Heart right ventricle (tissue), 16 donors: ENCODE measurements at places on chromosomes 2 and 18. TPM values are rescaled to one million over a fixed set of nuclear protein-coding genes. Genes with fewer than 3 reads are reported as not detected.

DNA sequence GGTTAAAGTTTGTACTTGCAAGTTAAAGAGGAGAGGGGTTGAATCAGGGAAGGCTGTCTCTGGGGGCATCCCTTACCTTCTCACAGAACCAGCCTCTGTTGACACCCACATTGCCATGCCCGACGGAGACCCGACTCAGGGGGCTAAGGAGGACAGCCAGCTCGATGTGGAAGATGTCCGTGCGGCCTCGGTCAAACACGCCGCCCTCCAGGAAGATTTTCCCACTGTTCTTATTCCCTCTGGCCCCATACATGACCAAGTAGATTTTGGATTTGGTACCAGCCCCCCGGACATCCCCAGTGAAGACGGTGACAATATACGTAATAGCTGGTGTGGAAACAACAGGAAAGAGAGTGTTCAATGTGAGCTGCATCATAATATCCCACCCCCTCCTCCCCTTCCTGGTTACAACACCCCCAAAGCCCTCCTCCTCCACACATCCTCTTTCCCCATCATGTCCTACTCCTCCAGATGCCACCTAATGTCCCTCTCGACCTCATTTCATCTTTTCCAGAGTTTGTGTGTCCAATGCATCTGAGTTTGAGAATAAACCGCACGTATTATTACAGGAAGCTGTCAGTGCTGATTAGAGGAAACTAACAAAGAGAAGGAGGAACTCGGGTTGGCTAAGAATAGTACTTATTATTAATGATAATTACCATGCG lies 55.7 kb downstream of the LOXHD1 start:
- DNase-seq: no peak
- H3K27ac ChIP-seq: peak overlapping the region; percentile 47
- no peaks in the 10 kb centered on the region for H3K36me3 ChIP-seq
- no peaks in the 10 kb centered on the region for H3K27me3 ChIP-seq

GRCh38 chr2:27683390-27684071 lies 19.8 kb downstream of the SLC4A1AP start:
- no peaks in the 10 kb centered on the region for H3K27me3 ChIP-seq
- no peak overlapping the region for H3K4me3 ChIP-seq
- H3K4me1 ChIP-seq: peaks cover 22% of the 10 kb centered on the region
- peak; percentile 20 for DNase-seq

GRCh38 chr2:3142961-3143571 lies 234.6 kb downstream of the EIPR1 start:
- DNase-seq: no peak
- H3K27ac ChIP-seq: no peak overlapping the region
- no peak overlapping the region for H3K4me3 ChIP-seq
- H3K27me3 ChIP-seq: no peaks in the 10 kb centered on the region

- H3K27ac ChIP-seq: peak overlapping the region; percentile 5
- no peaks in the 10 kb centered on the region for H3K36me3 ChIP-seq
- H3K4me1 ChIP-seq: no peaks in the 10 kb centered on the region
- no peaks in the 10 kb centered on the region for H3K27me3 ChIP-seq
- DNase-seq: no peak
Measured at GRCh38 chr2:88614497-88615157, 12.6 kb downstream of the EIF2AK3 start.

PFN4 gene
- total RNA-seq: 1.6 TPM

GRCh38 chr2:33719067-33719466 lies 120.0 kb upstream of the FAM98A start:
- no peak overlapping the region for H3K27ac ChIP-seq
- no peaks in the 10 kb centered on the region for H3K36me3 ChIP-seq
- H3K4me1 ChIP-seq: no peaks in the 10 kb centered on the region
- H3K4me3 ChIP-seq: no peak overlapping the region

DNA sequence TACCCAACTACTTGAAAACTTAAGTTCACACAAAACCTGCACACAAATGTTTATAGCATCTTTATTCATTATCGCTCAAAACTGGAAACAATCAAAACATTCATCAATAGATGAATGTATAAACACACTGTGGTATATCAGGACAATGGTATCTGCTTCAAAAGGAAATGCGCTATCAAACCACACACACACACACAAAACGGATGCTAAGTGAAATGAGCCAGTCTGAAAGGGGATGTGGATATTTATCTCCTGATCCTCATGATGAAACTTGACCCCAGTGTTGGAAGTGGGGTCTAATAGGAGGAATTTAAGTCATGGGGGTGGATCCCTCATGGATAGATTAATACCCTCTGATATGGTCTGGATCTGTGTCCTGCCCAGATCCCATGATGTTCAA lies 22.0 kb downstream of the PDCL3 start:
- no peaks in the 10 kb centered on the region for H3K4me1 ChIP-seq
- H3K27me3 ChIP-seq: no peaks in the 10 kb centered on the region
- H3K27ac ChIP-seq: no peak overlapping the region
- no peaks in the 10 kb centered on the region for H3K36me3 ChIP-seq
- no peak overlapping the region for H3K4me3 ChIP-seq
- no peak for DNase-seq

SLC5A6 gene
- 5.3 TPM for total RNA-seq

DNA sequence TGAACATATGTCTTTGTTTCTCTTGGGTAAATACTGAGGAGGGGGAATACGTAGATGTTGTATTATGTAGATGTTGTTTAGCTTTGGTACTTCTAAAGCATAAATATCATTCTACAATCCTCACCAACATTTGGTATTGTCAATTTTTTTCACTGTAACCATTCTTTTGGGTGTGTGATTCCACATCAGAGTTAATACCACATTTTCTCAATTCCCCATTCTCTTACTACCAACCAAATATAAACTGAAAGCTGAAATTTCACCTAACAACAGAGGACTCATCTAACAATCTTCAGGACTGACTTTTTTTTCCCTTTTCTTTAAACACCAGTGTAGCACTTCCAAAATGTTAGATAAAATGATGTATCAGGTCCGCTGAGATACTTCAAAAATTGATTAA lies 120.7 kb upstream of the RIOK3 start:
- H3K27me3 ChIP-seq: no peaks in the 10 kb centered on the region
- peaks cover 7% of the 10 kb centered on the region for H3K4me1 ChIP-seq
- H3K4me3 ChIP-seq: no peak overlapping the region

CHRND gene
- total RNA-seq: 0.57 TPM

- H3K27ac ChIP-seq: no peak within 1 kb of the TSS
- no peak within 1 kb of the TSS for H3K4me3 ChIP-seq
- H3K27me3 ChIP-seq: peaks cover 5% of the 10 kb centered on the region
- H3K4me1 ChIP-seq: peaks cover 6% of the 10 kb centered on the region
Measured at GRCh38 chr2:135047300-135047699, at the start of gene MAP3K19. Gene MAP3K19 (minus strand): TSS chr2:135047447. CDS start chr2:135024647, 22,800 bp downstream.

DNA sequence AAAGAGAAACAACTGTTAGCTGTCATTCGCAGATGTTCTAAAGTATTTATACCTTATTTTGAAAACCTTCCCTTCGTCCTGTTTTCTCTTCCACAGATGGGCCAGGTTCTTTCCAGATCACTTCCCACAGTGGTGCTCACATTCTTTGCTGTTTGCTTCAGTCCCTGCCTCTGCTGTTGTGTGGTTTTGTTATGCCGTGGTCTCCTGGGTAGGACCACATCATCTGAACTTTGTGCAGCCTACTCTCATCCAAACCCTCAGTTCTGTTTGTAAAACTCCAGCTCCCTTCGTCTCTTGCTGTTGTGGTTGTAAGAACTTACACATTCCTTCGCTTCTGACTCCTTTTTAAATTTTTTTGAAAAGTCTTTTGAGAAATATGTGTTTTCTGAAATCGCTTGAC lies 38.1 kb downstream of the ZNF236 start:
- no peak overlapping the region for H3K4me3 ChIP-seq
- DNase-seq: no peak
- H3K27me3 ChIP-seq: no peaks in the 10 kb centered on the region
- peaks cover 56% of the 10 kb centered on the region for H3K36me3 ChIP-seq
- no peaks in the 10 kb centered on the region for H3K4me1 ChIP-seq

DNA sequence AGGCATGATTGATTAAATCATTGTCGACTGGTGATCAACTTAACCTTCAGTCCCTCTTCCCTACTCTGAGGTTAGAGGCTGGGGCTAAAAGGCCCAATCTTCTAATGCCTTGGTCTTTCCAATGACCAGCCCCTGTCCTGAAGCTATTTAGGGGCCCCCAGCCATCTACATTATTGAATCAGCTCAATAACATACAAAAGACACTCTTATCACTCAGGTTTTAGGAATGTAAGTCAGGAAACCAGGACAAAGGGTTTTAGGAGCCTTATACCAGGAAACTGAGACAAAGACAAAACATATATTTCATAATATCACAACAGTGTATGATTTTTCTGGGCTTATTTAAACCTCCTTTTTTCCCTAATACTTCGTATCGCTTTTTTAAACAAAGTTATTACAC lies 198.6 kb downstream of the RNF152 start:
- H3K4me1 ChIP-seq: no peaks in the 10 kb centered on the region
- no peak for DNase-seq
- no peak overlapping the region for H3K4me3 ChIP-seq
- no peaks in the 10 kb centered on the region for H3K27me3 ChIP-seq
- H3K36me3 ChIP-seq: no peaks in the 10 kb centered on the region

- H3K27me3 ChIP-seq: no peaks in the 10 kb centered on the region
- H3K4me1 ChIP-seq: peaks cover 79% of the 10 kb centered on the region
- H3K4me3 ChIP-seq: no peak overlapping the region
- peaks cover 72% of the 10 kb centered on the region for H3K36me3 ChIP-seq
- peak overlapping the region; percentile 77 for H3K27ac ChIP-seq
Measured at GRCh38 chr2:217849154-217849975, 153.4 kb downstream of the TNS1 start.

ACTG2 gene
- 0.92 TPM for total RNA-seq

MLPH gene
- 33.8 TPM for total RNA-seq

AGPS gene
- 29.2 TPM for total RNA-seq

- H3K4me1 ChIP-seq: peaks cover 8% of the 10 kb centered on the region
- DNase-seq: no peak
- H3K27me3 ChIP-seq: no peaks in the 10 kb centered on the region
- no peak overlapping the region for H3K4me3 ChIP-seq
Measured at GRCh38 chr2:63555931-63556330, 32.3 kb downstream of the WDPCP start.

DNA sequence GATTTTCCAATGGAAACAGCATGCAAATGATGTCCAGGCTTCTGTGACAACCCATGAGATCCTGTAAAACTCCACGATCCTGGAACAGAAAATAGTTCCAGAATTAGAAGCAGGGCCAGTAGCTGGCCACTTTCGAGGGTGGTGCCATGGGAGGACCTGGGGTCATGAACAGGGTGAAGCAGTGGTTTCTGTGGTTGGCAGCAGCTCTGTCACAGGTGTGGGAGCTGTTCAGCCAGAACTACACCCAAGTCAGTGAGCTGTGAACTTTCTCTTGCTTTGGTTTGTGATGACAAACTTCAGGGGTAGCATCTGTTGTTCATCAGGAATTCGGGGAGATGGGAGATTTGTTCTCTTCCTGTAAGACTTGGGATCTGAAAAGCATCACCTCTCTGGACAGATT lies 314.4 kb upstream of the NT5C1B start:
- H3K36me3 ChIP-seq: no peaks in the 10 kb centered on the region
- DNase-seq: no peak
- H3K27me3 ChIP-seq: no peaks in the 10 kb centered on the region
- H3K4me3 ChIP-seq: no peak overlapping the region
- H3K27ac ChIP-seq: no peak overlapping the region

ZBTB7C gene
- total RNA-seq: 1.5 TPM

DNA sequence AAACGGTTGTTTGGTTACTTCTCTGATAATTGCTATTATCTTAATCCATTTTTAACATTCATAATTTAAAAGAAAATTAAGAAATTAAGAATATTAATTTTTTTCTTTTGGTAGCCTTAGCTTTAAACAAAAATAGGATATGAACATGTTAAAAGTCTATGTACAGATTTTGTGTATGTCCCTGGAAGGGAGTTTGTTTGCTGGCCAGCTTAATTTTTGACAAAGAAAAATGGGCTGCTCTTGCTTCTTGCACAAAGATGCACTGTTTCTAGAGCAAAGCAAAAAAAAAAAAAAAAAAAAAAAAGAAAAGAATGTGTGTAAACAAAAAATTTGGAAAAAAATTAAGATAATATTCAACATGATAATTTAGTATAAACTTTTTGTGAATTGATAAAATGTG lies 1.3 kb downstream of the RFTN2 start:
- H3K36me3 ChIP-seq: no peaks in the 10 kb centered on the region
- H3K27me3 ChIP-seq: no peaks in the 10 kb centered on the region
- peaks cover 33% of the 10 kb centered on the region for H3K4me1 ChIP-seq
- H3K27ac ChIP-seq: no peak overlapping the region

DNA sequence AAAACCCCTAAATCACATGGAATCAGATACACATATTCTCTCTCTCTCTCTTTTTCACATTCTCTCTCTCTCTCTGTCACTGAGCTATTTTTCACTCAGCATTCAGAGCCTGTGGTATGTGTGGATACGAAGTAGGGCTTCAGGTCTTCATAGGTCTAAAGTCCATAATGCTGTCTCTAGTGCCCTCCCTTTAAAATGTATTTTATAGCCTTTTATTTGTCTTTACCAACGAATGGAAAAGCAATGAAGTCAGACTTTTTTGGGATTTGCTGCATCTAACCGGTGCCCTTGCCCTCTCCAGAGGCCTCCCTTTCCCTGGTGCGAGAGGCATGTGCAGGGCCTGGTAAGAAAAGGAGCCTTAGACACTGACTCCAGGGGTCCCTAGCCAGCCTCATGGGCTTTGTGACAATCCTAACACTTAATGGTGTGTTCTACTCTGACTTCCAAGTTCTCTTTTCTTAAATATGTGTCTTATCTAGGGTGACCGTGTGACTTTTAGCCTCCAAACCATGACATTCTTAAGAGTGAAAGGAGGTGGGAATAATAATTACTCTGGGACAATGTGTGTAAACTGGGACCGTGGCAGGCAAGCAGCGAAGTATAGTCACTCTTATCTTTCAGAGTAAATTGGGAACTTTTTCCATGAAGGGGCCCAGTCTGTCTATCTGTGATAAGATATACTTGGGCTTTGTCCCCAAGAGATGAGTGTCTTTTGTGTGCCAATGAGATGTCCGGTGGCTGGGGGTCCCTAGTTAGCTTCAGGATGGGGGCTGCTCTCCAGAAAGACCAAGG lies 101.1 kb downstream of the B3GNT2 start:
- H3K4me3 ChIP-seq: no peak overlapping the region
- DNase-seq: no peak
- peaks cover 16% of the 10 kb centered on the region for H3K4me1 ChIP-seq
- H3K27me3 ChIP-seq: no peaks in the 10 kb centered on the region
- H3K27ac ChIP-seq: no peak overlapping the region

DNA sequence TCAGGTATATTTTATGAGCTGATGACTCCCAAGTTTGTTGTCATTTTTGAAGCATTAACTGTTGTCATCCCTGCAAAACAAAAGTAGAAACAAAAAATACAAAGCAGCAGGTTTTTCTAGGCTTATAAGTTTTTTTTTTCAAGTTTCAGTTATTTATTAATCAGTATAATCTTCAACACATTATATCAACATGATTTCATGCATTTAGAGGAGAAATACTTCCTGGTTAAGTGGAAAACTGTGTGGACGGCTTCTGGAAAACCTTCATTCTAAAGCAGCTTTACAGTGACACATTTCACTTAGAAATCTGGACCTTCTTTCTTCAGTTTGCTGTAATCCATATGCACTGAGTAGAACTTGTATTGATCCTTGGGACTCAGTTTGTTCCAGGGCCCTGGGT lies 34.6 kb upstream of the CD28 start:
- H3K4me1 ChIP-seq: no peaks in the 10 kb centered on the region
- no peaks in the 10 kb centered on the region for H3K27me3 ChIP-seq
- no peak overlapping the region for H3K27ac ChIP-seq
- DNase-seq: no peak
- H3K4me3 ChIP-seq: no peak overlapping the region
